COR-L47 (cell line): ENCODE measurements at places on chromosomes 3 and 15.
A peak's percentile ranks its signal among the peaks of the same experiment; 100 is the strongest.

DNA sequence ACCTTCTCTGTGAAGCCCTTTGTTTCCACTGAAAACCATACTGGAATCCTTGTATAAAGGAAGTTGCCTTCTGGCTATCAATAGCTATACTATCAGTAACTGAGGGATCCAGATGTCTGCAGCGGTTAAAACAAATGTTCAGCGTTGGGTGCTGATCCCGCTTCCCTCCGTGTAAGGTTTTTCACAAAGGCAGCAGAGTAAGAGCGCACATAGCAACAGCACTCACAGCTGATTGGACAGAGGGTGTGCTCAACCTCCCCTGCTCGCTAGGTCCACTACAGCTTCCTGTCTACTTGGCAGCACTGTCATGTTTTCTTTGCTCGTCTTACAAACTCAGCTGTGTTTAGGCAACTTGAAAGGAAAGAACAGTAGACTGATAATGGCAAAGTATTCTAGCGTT is 27.3 kb downstream of the ATOSA start:
- DNase-seq = peak; percentile 78

GRCh38 chr3:132029182-132029902 is 5.5 kb downstream of the CPNE4 start:
- DNase-seq = peak; percentile 90

- no peak for DNase-seq
Measured at GRCh38 chr15:43186003-43186353, 775 bp downstream of the CCNDBP1 start.

- DNase-seq = peak; percentile 58
Measured at GRCh38 chr15:34855413-34855812, 60.1 kb upstream of the ACTC1 start.

DNA sequence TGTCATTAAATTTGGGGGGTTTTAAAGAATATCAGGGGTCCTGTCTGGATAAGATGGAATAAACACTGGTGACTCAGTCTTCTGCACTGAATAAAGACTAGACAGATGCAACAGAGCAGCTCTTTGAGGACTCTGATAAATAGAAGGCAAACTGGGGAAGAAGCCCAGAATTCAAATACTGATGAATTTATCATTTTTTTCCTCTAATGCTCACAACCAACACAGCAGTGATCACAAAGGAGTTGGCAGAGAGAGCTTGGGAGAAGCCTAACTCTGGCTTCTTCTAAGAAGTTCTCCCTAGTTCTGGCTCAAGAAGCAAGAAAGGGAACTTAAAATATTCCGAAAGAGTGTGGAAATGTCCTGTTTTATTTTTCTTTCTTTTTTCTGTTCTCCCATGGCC is 597.8 kb downstream of the FGF12 start:
- no peak for DNase-seq

DNA sequence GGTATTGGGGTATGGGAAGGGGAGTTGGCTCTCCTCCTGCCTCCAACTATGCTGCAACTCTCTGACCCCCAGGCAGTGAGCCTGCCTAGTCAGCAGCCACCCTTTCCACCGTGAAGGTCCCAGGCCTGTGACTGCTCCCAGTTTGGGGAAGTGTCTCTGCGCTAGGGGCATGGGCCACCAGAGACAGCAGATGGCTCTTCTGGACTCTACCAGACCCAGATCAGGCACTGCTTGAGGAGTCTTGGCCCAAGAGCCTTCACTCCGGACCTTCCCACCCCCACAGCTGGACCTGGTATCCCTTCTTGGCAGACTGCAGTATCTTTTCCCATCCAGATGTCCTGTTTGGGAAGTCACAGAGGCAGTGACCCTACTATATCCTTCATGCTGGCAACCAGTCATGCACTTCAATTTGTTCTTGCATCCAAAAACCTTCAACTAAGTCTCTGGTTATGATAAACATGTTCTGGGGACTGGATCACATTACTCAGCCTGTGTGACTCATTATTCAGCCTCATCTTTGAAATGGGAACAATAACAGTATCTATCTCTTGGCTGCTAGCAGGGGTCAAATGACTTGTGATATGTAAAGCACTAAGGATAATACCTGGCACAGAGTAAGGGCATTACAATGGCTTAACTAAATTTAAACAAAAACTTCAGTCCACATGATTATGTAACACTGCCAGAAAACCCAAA is 62.7 kb downstream of the POMGNT2 start:
- DNase-seq = no peak

- no peak for DNase-seq
Measured at GRCh38 chr15:38678281-38678680, 113.7 kb upstream of the RASGRP1 start.

DNA sequence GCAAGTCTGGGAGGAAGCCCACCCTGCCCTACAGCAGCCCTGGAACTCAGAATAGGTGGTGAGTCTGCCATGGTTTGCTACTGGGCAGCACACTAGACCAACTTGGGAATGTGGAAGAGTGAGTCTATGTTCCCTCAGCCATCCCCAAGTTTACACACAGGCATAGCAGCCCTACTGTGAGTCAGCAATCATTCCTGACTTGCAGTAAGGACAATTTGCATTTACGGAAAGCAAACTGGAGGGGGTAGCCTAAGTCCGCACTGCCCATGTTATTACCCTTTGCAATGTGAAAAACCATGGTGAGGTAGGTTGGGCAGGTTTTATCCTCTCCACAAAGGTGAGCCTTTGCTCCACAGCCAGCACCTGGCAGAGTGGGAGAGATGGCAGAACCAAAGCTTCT is 4.6 kb downstream of the TCTA start:
- DNase-seq = no peak

DNA sequence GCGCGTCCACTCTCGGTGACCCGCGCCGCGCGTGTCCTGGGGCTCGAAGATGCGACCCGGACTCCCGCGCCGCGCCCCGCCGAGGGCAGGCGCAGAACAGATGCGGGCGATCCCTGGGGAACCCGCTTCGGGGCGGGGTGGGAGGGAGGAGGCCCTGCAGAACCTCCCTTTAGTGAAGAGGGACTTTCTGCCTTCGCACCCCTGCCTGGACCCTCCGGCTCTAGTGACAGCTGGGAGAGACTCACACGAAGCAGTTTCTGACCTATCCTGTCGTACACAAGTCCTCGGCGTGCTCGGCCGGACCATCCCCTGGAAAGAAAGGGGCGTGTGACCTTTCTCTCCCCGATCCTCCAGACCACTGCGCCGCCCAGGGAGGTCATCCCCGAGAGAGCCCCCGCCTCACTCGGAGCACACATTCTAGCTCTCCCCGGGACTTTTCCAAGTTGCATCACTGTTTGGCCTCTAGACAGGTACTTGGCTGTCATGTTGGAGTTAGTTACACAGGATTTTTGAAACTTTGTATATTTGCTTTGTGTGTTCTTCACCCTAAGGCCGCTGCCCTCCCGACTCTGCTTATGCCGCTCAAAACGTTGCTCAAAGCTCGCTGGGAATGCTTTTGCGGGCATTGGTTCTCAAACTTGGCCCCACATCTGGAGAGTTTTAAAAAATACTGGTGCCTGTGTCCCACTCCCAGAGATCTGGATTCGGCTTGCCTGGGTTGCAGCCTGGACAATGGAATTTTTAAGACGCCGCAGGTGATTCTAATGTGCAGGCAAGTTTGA is 582 bp downstream of the CGNL1 start:
- no peak for DNase-seq

- DNase-seq = peak; percentile 2
Measured at GRCh38 chr15:28962851-28963710, 77.3 kb downstream of the APBA2 start.

GRCh38 chr3:25910105-25910504 is 120.2 kb downstream of the OXSM start:
- DNase-seq = no peak

DNA sequence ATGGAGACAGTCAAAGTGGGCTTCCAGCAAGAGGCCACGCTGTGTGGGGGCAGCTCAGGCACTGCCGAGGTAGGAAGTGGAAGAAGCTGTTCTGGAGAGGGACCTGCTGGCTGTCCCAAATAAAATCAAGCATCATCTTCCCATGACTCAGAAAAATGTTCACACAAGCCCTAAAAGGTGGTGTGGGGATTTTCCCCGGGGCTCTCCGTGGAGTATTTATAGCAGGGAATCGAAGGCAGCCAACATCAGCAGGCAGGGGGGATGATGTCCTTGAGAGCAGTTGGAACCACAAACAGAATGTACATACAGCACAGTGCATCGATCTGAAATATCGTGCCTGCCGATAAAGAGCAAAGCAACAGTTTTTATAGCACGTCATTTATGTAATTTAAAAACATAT is 27.6 kb downstream of the PRR23E start:
- DNase-seq = no peak

DNA sequence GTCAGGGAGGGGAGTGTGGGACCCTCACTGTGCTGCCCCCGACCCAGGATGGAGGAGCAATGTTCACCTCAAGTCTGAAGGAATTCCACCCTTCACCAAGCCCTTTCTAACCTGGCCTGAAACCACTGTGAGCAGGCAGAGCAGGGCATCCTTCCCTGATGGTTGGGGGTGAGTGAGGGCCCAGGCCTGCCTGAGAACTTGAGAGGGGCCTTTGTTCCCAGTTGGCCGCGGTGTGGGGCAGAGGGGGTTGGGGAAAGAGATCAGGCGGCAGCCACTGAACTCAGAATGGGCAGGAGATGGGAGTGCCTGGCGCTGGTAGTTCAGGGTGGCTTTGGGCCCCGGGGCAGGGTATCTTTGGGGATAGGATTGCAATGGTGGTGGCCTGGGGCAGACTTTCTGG is 103.5 kb upstream of the RPL32 start:
- no peak for DNase-seq

DNA sequence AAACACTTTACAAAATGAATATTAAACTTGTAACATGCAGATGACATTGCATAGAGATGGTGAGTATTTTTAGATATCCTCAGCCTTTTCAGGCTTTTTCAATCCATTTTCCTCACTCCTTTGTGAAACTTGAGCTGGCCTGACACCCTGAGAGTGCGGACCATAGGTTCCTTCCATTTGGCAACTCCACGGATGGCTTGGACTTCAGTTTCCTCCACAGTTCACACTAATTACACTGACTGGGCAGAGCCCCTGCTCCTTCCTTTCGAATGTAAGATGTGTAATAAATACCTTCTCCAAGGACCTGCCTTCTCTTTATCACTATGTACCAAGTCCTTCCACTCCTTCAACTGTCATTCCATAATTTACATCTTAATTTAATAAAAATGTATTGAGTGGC is 141.7 kb upstream of the LRIG1 start:
- no peak for DNase-seq

- DNase-seq = no peak
Measured at GRCh38 chr3:61796088-61796680, 234.8 kb downstream of the PTPRG start.

GRCh38 chr3:126121632-126122031 is 37.7 kb upstream of the SLC41A3 start:
- DNase-seq = no peak

DNA sequence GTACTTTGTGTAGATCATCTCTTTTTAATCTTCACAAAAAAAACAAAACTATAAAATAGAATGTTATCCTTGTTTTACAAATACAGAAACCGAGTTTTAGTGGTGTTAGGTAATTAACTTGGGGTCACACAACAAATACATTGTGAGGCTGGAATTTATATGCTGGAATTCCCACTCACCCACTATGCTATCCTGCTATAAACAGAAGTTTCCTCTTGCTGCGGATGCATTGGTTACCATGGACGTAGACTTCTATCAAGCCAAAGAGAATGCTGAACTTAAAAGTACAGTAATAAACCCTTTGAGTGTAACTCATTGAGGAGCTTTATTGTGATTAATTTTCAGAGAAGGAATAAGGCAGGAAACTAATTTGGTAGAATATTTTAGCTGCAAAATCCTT is 9.2 kb downstream of the SNAP23 start:
- no peak for DNase-seq

DNA sequence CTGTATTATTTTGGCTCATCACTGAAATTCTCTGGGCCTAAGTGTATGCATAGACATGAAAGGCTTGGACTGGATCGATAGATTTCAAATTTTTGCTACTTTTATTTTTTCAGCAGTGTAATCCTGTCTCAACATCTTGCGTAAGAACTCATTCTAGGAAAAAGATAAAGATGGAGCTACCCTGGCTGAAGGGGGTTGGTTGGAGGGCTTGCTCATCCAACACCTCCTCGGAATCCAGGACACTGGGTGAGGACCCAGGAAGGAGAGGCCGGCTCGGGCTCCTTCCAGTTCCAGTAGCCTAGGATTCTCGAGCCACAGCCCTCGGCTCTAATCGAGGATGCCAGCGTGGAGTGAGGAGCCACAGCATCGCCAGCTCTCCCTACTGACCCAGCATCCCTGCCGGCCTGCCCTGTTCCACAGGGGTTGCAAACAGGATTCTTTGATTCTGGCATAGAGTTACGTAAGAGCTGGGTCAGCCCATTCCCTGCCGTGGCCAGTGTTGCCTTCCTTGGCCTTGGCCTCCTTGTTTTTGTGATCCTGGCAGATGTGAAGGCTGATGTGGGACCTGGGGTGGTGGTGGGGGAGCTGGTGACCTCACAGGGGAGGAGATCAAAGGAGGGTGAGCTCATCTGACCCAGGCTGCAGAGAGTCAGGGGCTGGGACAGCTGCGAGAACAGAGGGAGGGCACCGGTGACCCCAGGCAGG is 149.5 kb downstream of the ALDH1A2 start:
- no peak for DNase-seq

DNA sequence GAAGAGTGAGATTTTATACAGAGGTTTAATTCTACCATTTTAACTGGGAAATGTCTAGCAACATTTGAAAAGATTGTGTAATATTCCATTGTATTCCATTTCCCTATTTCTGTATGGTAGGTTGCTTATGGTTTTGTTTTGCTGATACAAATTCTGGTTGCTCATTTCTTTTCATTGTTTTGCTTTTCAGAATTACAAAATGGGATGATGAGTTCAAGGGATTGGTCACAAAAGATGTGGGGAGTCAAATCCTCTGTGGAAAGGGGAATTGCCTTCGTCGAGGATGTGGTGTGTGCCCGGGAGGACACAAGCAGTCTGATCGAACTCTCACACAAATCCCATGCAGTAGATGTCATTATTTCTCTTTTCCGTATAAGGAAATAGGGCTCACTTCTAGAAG is 18.3 kb downstream of the SLCO3A1 start:
- DNase-seq = no peak

- DNase-seq = no peak
Measured at GRCh38 chr3:113103588-113103987, 107.8 kb upstream of the BOC start.

DNA sequence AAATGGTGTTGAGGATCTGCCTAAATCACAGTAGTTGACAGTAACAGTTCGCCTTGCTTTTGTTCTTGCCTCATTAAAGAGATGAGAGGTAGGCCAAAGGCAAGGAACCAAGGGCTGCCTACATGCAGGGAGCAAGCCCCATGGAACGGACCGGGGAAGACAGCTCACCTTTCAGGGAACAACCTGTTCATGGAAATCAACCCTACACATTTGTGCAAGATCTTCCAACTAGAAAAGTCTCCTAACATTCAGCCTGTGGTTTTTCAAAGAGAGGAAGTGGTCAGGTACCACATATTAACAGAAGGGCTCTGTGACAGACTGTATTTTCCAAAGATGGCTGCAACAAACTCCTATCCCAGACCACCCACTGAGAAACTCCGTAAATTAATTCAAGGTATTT is 1031.8 kb upstream of the NR2F2 start:
- no peak for DNase-seq

- no peak for DNase-seq
Measured at GRCh38 chr3:188360364-188360881, 206.5 kb downstream of the LPP start.
